ENCODE measurements at places on chromosomes 6 and 20.
A peak's percentile ranks its signal among the peaks of the same experiment; 100 is the strongest.

GRCh38 chr6:128519132-128519930, 1.1 kb downstream of the PTPRK start:
- DNase-seq: peak; percentile 27

DNA sequence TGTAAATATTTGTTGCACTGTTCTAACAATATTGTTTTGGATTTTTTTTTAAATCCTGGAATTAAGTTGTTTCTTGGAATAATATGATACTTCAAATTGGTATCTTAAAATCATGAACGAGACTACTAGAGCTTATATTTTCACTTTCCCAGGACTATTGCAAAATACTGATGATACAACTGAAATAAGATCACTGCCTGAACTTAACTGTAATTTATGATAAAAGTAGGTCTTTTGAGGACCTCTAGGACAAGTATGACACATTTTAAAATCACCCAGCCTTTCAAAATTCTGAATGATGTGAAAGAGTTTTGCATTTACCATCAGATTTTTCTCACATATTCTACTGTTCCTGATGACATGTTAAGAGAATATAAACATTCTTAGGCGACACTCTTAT, 8.6 kb upstream of the UBE2J1 start:
- no peak for DNase-seq

DNA sequence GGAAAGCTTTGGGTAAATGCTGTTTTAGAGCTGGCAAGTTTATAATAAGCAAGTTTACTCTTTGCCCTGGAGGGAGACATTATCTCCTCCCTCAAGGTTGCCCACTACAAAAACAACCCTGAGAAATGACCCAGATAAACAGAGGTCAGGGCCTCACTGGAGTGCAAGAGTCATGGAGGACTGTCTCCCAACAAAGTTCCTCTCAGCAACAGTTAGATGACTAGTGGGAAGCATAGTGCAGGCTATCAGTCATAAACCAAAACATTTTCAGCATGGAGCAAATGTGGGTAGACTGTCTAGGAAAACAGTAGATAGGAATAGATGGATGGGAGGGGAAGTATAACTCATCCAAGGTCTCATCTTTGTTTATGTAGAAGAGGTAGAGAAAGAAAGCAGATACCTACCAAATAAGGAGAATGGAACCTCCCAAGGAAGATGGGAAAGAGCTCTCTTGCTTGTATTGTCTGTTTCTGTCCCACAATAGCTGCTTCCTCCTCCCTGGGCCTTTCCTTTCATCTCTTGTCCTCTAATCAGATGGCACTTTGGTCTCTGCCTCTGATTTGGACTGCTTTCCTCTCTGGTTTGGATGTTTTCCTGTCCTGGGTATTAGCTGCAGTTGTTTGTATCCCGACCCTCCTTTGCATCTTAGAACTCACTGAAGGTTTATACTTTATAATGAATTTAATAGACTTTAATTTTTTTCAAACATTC, 95.4 kb downstream of the WASF1 start:
- DNase-seq: no peak

DNA sequence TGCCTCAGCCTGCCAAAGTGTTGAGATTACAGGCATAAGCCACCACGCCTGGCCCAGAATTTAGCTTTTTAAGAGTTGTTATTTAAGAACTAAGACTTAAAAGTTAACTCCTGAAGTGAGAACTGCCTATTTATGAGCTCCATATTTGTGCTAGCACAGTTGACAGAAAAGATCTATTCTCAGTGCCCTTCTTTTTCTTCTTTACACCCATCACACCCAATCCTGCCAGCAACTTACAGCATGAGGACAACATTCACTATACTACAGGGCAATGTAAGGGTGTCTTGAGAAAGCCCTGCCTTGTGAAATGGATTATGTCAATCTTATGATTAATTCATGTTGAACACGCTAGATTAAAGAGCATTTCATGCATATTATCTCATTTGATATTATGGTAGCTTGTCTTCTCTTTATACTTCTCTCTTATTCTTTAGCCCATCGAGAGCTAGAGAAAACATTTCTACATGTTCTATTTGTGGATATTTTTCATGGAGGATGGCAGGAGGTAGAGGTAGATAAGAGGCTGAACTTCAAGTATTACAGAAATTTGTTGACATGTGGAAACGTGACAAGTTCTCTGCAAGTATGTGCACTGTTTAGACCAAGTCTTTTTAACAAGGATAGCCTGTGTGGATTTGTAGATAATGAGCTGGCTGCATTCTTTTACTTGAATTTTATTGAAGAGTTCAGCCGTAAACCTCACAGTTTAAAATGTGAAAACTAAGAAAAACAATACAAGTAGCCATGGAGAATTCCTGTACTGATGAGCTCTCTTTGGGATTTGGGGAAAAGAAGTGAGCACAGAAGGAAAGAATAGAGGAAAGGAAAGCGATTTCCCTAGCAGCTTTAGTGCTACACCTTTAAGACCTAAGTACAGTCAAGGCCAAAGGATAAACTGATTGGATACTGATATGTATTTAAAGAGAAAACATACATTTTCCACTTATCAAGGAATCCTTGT, 212.2 kb downstream of the ARHGAP18 start:
- no peak for DNase-seq

- no peak for DNase-seq
Observed at GRCh38 chr6:25179051-25179778, 100.0 kb upstream of the CARMIL1 start.

DNA sequence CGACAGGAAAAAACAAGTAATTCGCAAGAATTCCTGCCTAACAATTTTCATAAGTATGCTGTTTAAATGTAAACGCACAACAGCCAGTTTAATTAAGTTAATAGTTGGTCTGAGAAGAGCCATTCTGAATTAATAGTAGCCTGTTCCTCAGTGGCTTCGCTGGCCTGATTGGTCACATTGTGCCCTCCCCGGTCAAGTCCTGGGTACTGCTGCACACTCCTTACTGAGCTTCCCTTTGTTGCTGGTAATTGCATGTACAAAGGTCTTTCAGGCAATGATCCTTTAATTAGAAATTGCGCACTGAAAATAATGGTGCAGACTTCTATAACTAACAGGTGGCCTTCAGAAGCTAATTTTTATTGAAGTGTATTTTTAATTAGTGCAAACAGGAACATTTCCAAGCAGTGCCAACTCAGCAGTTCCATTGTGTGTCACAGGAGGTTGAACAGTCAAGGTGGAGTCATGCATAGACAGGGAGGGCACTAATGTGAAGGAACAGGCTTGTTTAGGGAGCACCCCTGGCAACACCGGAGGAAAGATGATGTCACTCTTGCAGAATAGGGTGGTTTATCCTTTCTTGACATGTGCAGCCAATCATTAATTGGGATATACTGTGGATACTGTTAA, 92.6 kb upstream of the SLC22A23 start:
- no peak for DNase-seq

DNA sequence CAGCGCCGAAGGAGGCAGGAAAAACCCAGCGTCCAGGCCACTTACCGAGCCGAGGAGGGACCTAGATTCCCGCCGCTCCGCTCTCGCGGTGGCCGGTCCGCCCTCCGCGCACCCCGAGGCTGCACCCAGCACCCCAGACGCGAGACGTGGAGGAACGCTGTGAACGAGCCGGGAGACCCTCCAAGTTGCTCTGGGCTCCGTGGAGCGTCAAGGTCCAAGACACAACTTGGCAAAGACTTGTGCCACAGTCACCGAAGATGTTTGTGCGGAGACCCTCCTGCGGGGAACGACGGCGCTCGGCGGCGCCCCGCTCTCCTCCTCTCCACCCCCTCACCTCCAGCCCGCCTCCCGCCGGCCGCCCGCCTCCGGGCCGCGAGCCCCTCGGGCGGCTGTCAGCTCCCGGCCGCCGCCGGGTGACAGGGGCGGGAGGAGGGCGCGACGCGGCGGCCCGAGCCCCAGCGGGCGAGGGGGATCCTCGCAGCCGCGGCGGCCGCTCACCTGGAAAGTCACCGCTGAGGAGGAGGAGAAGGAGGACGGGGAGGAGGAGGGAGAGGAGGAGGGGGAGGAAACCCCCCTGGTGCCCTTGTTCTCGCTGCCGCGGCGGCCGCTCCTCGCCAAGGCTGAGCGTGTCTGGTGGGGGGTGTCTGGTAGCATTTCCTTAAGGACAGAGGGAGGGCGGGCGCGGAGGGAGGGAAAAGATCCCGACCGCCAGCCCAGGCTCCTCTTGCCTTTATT, 637 bp upstream of the HIVEP2 start:
- DNase-seq: no peak

DNA sequence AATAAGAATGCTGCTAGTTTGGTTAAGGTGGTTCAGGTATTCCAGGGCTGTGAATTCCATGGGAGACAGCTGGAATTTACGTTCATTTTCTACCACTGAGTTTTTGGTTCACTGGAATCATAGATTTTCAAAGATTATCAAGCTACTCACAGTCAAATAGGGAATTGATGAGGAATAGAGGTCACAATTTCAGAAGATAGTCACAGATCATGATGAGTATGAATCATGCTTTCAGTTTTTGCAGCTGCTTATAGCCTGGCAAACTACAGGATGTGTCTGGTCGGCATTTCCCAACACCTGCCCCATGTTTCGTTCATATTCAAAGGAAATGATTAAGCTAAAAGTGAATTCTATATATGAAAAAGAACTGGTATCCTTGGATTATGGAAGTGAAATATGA, 58.7 kb downstream of the BCKDHB start:
- DNase-seq: peak; percentile 6

GRCh38 chr6:170028629-170029345, 262.1 kb downstream of the DLL1 start:
- no peak for DNase-seq

- DNase-seq: no peak
Observed at GRCh38 chr6:170140129-170140528, 150.7 kb downstream of the DLL1 start.

GRCh38 chr6:11251553-11252360, 19.3 kb upstream of the NEDD9 start:
- DNase-seq: no peak

DNA sequence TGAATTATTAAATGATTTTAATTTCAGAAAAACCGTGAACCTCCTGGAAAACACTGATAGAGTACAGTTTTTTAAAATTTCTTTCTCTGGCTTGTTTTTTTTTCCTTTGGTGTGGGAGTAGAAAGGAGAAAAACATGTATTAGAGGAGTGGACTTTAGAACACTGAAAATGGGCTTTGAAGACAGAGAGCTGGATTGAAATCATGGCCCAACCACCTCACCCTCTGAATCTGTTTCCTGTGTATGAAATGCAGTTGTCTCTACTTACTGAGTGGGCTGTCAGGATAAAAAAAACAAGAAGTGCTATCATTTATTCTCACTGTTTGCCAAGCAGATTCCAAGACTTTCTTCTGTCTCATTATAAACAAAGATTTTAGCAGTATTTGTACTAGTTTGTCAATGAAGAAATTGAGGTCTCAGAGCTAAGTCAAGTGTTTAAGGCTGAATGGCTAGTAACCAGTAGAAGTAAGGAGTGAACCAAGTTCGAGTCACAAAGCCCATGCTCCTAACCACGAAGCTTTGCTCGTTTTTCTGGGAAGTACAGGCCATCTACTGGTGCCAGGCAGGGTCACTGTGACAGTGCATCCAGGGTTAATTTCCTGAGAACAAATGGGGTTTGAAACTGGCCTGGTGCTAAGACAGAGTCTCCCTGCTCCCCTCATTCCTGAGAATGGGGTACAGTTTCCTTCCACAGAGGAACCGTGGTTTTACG, 256.4 kb downstream of the TMEM242 start:
- DNase-seq: no peak

DNA sequence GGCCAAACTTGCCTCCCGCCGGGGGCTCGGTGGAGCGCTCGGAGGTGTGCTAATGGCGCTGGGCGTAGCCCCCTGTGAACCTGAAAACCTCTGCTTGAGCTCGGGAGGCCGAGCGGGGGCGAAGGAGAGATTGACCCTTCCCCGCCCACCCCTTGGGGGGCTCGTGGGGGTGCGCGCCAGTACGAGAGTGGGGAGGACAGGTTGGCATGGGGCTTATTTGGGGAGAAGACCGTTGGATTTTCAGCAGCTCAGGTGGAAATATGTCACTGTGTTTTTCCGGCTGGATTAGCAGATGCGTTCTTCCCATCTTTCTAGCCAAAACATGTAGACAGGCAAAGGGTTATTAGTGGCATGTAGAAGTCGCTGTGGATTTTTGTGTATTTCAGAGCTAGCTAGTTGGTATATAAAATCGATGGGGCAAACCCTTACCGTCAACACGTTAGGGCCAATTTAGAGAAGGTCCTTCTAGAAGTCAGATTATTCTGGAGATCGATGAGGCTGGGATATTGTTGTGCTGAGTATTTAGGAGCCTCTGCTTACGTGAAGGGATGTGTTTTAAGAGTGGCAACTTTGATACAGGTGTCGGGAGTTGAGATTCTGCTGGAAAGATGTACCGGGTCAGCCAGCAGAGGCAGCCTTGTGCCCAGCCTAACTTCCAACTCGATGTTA, 525 bp downstream of the NCOA7 start:
- peak; percentile 55 for DNase-seq

- no peak for DNase-seq
Observed at GRCh38 chr6:107665382-107665781, 158.7 kb downstream of the SCML4 start.

- no peak for DNase-seq
Observed at GRCh38 chr20:59351157-59352040, 51.0 kb downstream of the EDN3 start.
